ENCODE measurements at places on chromosomes 12 and 14.

DNA sequence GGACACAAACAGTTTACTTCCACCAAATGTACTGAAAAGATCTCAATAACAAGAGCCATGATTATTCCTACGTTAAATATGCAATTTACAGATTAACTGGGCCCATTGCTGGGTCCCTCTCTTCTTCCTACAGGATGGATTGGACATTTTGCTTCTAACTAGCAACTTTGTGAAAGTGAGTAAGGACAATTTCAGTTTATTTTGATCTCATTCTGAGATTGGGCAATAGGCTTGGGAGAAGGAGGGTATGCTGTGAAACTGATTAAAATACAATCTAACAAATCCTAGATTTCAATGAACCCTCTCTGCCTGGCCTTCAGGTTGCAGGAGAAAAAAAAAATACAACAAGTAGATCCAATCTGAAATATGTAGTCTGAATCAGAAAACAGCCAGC is 121.5 kb downstream of the PRKD1 start:
- DNase-seq: no peak

GRCh38 chr12:104985206-104985605 is 910 bp upstream of the NOPCHAP1 start:
- no peak for DNase-seq

GRCh38 chr12:3154006-3154405 is 76.8 kb downstream of the TSPAN9 start:
- no peak for DNase-seq

GRCh38 chr12:108187831-108188230 is 58.7 kb downstream of the WSCD2 start:
- DNase-seq: no peak

GRCh38 chr14:28651148-28651547 is 115.4 kb upstream of the FOXG1 start:
- no peak for DNase-seq

DNA sequence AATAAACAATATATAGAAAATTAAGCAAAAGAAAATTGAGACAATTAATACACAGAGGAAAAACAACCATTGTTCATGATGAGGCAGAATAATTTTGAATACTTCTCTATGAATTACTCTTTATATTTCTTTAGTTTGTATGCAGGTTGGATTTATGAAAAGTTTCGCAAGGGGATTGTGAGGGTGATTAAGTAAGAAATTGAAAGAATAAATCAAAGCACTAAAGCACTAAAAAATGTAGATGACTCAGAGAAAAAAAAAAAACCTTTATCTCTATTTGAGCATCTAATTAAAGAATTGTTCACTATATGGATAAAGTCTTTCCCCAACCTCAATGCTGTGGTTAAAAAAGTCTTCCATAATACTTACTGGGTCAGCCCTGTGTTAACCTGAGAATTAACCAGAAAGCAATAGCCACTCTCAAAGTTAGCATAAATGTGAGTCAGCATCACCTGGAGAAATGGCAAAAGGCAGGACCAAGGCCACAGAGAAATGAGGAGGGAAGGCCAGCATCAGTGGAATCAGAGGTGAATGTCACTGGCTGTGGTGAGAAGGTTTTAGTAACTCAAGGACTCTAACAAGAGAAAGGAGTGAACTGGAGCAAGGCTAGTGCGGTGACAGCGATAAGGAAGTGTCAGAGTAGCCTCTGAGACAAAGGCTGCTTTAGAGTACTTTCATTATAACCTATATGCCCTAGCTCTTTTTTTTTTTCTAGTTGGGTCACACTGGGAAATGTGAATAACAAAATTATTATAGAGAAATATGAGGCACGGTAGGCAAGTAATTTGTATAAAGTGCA is 310.4 kb downstream of the KCNC2 start:
- DNase-seq: no peak

GRCh38 chr12:50333441-50333840 is 50.1 kb upstream of the LIMA1 start:
- DNase-seq: no peak

GRCh38 chr12:57525615-57526383 is 3.2 kb downstream of the MBD6 start:
- no peak for DNase-seq

DNA sequence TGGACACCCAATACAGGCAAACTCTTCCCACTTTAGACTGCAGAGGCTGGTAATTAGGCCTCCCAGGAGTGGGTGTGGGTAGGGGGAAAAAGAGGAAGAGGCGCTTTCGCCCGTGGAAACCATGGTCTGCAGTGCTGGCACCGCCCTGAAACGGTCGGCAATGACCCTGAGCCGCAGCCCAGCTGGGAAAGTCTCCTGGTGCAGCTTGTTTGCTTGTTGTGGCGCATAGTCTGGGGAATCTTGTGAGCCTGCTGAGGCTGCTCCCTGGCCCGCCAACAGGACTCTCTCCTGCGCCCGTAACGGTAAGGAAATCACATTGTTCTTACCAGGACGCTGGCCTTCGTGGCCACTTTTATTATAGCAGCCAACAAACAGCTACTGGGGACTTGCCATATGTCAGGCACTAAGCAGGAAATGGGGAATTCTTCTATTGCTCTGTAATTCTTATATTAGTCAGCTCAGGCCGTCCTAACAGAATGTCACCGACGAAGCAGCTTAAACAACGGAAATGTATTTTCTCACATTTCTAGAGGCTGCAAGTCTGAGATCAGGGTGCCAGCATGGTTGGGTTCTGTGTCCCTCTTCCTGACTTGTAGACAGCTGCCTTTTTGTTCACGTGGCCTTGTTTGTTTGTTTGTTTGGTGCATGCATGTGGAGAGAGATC is 52.5 kb upstream of the RIN3 start:
- no peak for DNase-seq

GRCh38 chr12:95653771-95654546 is 102.7 kb upstream of the USP44 start:
- no peak for DNase-seq

GRCh38 chr12:66627270-66627987 is 51.4 kb downstream of the GRIP1 start:
- DNase-seq: no peak

GRCh38 chr14:88914956-88915355 is 90.5 kb downstream of the TTC8 start:
- DNase-seq: no peak

All from stimulated activated CD8-positive, alpha-beta memory T cell treated with anti-CD3 and anti-CD28 coated beads, Interleukin-7, amount 100 ng/mL, for 4 hours (primary cell).